ENCODE measurements at places on chromosomes 5 and 9. TPM values are rescaled to one million over a fixed set of nuclear protein-coding genes. Genes with fewer than 3 reads are reported as not detected.

The DDX4 gene
- total RNA-seq = not detected

The OR13C9 gene
- not detected for total RNA-seq

The ACOT12 gene
- total RNA-seq = not detected

The ENHO gene
- not detected for total RNA-seq

The SHLD3 gene
- total RNA-seq = 1.2 TPM

The MYMK gene
- total RNA-seq = not detected

The PTGS1 gene
- total RNA-seq = 9.4 TPM

The GPR150 gene
- total RNA-seq = 0.18 TPM

The PRR16 gene
- 34.3 TPM for total RNA-seq

The PCDHB5 gene
- under 0.01 TPM for total RNA-seq

The TEX48 gene
- not detected for total RNA-seq

The PCDHA9 gene
- total RNA-seq = not detected

The FAM13B gene
- 2.7 TPM for total RNA-seq

The YTHDC2 gene
- total RNA-seq = 11.7 TPM

The PPP3R2 gene
- total RNA-seq = not detected

The CA9 gene
- 1.1 TPM for total RNA-seq

The CAMK2A gene
- total RNA-seq = 0.29 TPM

The CORO2A gene
- 1.2 TPM for total RNA-seq

The LCN1 gene
- not detected for total RNA-seq

The SPEF2 gene
- total RNA-seq = 6.4 TPM

The LRRC19 gene
- not detected for total RNA-seq

The GPRIN1 gene
- total RNA-seq = 5.3 TPM

The RANBP3L gene
- not detected for total RNA-seq

The ANKRD20A1 gene
- not detected for total RNA-seq

The RGS3 gene
- total RNA-seq = 35.7 TPM

The OR1Q1 gene
- total RNA-seq = not detected

The ADRA1B gene
- under 0.01 TPM for total RNA-seq

The C8G gene
- total RNA-seq = not detected

The BHMT2 gene
- 8.9 TPM for total RNA-seq

The ROPN1L gene
- 1.8 TPM for total RNA-seq

The BSPRY gene
- not detected for total RNA-seq

The PCDHB10 gene
- 0.58 TPM for total RNA-seq

The SLIT3 gene
- total RNA-seq = not detected

The AUH gene
- 12.1 TPM for total RNA-seq

The ZNF883 gene
- total RNA-seq = 3.7 TPM

The SAPCD2 gene
- 17.3 TPM for total RNA-seq

The SVEP1 gene
- total RNA-seq = 11.3 TPM

The TMEM232 gene
- 1.2 TPM for total RNA-seq

The OBP2B gene
- not detected for total RNA-seq

Data from myometrial cell (primary cell).